ENCODE measurements at places on chromosomes 7 and 10.

DNA sequence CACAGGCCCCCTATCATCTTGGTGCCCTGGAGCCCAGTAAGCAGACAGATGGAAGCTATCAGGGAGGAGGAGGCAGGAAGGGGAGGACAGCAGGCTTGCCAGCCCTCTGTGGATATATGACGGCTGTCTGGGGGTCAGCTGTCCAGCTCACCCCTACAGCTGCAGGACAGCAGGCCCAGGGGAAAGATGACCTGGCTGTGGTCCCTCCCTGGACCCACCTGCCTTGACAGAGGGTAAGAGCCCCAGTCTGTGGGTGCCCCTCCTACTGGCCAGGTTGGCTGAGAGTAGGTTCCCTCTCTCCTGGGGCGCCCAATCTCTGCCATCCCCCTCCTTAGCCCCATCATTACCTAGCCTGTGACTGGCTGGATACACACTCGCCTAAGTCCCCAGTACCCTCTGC is 62.5 kb downstream of the C10orf143 start:
- no peak for DNase-seq

- no peak for DNase-seq
Measured at GRCh38 chr10:47374611-47375536, 9.2 kb downstream of the ZNF488 start.

- DNase-seq, result no peak
Measured at GRCh38 chr10:132606536-132607316, 69.1 kb downstream of the INPP5A start.

- DNase-seq, result no peak
Measured at GRCh38 chr7:78134774-78135173, 336.2 kb downstream of the PHTF2 start.

- no peak for DNase-seq
Measured at GRCh38 chr7:132769280-132769679, 193.0 kb upstream of the PLXNA4 start.

GRCh38 chr10:101062232-101063049 is 652 bp downstream of the KAZALD1 start:
- no peak for DNase-seq

- DNase-seq, result no peak
Measured at GRCh38 chr10:79185067-79185774, 116.5 kb downstream of the ZMIZ1 start.

GRCh38 chr7:93025389-93025788 is 92.4 kb downstream of the SAMD9 start:
- no peak for DNase-seq

- DNase-seq, result no peak
Measured at GRCh38 chr7:158559356-158559755, 28.3 kb downstream of the PTPRN2 start.

DNA sequence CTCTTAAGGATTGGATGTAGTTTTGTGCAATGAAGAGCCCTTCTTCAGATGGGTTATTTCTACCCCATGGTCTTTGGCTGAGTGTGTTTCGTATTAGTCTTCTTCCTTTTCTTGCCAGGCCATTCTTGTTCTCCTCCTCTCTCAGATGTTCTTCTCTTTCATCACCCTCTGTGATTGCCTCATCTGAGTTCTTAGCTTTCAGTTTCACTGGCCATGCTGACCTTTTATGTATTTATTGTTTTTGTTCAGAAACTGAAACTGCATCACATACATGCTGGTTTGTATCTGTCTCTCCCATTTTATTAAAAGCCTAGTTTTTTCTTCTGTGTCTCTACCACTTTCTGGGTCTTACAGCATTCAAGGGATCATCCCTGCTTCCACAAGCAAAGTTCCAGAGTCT is 21.7 kb upstream of the PCGF5 start:
- no peak for DNase-seq

DNA sequence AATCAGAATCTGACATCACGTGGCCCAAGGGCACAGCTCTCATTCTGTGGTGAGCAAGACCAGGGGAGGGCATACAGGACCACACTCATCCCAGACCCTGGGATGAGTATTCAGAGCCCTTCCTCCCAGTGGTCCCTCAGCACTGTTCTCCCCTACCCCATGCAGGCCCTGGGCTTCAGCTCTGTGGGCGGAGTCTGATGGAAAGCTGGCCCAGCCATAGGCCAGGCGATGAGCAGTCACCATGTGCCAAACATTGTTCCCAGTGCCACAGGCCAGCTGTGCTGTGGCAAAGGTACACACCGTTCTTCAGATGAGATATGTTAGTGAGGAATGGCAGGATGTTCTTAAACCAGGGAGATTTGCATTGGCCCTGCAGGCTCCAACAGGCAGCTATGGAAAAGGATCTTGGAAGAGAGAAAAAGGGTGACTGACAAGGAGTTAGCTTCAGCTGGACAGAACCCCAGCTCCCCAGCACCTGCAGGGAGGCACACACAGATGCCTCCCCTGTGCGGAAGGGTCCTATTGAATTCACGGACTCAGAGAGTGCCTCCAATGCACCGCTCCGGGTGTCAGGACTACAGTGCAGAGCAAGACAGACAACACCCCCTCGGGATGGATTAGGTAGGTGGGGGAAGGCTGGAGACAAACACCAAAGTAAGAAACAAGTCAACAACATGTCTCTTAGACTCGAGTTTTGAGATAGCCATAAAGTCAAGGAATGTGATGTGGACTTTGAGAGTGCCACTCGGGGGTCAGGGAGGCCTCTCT is 596.0 kb upstream of the MGMT start:
- no peak for DNase-seq

- DNase-seq, result no peak
Measured at GRCh38 chr10:50416881-50417280, 165.6 kb upstream of the ASAH2 start.

DNA sequence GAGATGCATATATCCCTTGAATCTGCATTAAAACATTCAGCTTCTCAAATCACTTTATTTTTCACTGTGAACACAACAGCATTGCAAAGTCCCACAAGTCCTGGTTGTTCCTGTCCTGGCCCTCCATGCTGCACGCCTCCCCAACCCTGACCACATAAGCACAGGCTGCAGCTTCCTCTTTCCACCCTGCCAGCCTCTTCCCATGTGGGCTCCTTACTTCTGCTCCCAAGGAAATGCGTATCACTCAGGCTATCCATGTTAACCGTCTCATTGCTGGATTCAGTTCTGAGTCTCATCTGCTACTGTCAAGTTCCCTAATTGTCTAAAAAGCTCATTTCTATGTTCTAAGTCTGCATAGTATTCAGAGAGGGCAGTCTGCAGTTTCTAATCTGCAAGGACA is 89.7 kb upstream of the ZPBP start:
- DNase-seq, result no peak

DNA sequence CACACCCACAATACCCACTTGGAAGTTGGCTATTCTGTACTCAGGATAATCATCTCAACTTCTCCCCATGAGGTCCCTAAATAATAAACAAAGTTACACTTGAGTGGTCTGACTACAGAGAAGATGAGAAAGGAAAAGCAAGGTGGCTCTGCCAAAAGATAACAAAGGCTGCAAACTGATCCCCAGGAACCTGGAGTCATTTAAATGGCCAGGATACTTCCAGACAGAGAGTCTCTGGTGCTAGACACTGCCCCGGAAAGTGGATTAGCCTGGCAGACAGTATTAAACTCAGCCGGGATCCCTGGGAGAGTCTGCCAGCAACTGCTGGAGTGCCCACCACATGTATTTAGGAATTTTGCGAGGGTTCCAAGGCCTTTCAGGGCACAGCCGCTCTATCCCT is 93.7 kb downstream of the DGKI start:
- DNase-seq, result no peak

DNA sequence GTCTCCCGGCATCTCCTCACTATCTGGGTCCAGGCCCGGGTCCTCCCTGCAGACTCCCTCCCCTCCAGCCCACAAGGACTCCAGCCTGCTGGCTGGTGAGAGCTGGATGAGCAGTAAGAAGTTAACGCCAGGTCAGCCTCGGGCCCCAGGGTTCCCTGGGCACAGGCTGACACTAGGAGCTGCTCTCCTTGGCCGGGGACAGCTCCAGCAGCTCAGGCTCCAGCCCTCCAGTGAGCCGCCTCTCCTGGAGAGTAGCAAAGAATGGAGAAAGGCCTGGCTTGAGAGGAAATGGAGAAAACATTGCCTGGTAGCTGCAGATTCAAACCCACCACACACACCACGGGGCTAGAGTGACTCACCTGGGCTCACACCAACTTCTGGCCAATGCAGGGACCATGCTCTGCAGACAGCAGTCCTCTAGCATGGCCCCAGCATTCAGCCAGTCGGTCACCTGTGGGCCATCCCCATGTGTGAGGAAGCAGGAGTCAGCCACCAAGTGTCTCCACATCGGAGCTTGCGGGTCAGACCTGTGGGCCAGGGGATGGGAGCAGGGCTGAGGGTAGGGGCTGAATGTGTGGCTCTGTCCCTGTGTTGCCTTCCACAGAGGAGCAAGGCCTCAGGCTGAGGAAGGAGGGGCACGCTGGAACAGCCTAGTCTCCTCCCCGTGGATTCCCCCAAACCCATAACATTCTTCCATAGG is 6.5 kb downstream of the SAP25 start:
- no peak for DNase-seq

- no peak for DNase-seq
Measured at GRCh38 chr10:24097751-24098207, 111.2 kb upstream of the KIAA1217 start.

DNA sequence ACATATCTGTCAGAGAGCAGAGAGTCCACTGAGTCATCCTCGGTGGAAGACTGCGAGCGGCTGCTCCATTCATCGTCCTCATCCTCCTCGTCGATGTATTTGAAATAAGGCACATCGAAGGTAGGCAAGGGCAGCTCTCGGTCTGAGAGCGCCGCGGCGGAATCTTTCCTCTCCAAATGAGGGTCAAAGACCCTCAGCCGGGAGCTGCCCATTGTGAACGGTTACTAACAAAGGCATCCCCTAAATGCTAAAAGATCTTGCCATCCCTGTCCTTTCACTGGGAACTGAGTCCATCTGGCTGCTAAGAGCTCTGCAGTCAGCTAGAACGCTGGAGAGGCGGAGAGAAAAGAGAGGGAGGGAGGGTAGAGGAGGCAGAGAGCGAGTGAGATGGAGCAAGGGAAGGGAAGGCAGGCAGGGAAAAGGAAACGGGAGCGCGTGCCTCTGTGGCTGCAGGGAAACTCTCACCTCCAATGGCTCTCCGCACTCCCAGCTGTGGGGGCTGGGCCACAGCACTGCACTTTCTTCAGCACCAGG is 163.4 kb downstream of the RAPGEF5 start:
- DNase-seq, result peak; percentile 85

GRCh38 chr7:110947408-110947807 is 143.5 kb upstream of the LRRN3 start:
- no peak for DNase-seq

- no peak for DNase-seq
Measured at GRCh38 chr7:11592699-11593098, 239.3 kb downstream of the THSD7A start.

- no peak for DNase-seq
Measured at GRCh38 chr10:15472008-15472407, 100.9 kb upstream of the FAM171A1 start.

All from iPS DF 19.7 (cell line).